ENCODE measurements at places on chromosomes 7 and 10. TPM values are rescaled to one million over a fixed set of nuclear protein-coding genes. Genes with fewer than 3 reads are reported as not detected.

DNA sequence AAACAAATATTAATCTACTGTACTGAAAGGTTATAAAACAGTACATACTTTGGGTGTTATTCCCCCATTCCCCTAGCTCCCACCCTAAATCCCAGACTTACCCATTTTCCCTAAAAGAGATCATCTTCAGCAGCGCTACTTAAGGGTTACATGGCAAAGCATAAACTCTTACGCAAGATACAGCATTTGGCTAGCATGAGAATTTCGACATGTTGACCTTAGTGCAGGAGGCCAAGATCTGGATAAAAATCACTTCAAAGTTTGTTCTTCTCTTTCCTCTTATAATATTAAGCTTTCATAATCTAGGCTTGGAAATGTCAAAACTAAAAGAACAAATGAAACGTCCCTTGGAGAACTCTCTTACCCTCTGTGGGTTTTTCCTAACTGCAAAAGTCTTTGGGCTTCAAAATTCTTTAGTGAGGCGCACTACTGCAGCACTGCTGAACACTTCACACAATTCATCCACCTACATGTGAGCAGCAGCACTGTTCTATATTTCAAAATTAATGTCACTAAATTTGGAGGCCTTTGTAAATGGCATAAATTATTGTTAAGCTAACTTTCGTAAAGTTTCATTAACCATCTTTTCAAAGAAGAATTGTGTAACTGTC, 59.5 kb upstream of the PDLIM1 start:
- no peak for DNase-seq

GRCh38 chr10:132395704-132396493, 1.1 kb upstream of the PWWP2B start:
- DNase-seq: no peak

GRCh38 chr7:30596014-30596641, 1.4 kb downstream of the GARS1 start:
- peak; percentile 12 for DNase-seq

GRCh38 chr7:4331711-4332110, 350.4 kb upstream of the FOXK1 start:
- no peak for DNase-seq

CALHM1 gene
- 0.13 TPM for total RNA-seq
